ENCODE measurements at places on chromosomes 12 and 14.

DNA sequence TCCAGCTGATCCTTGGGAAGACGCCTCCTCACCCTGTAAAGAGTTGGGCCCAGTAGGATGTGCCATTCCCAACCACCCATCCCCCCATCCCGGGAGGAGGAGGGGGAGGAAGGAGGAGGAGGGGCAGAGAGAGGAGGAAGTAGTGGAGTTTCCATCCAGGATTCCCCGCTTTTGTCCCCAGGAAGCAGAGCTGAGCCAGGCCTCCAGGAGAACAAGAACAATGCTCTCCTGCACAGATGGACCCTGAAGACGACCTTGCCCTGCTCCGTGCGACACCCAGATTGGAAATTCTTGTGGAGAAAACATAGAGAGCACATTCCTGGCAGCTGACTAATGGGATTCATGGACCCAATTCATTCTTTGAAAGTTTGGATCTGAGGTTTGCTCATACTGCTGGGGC lies 132.3 kb upstream of the CRY1 start:
- DNase-seq = no peak

DNA sequence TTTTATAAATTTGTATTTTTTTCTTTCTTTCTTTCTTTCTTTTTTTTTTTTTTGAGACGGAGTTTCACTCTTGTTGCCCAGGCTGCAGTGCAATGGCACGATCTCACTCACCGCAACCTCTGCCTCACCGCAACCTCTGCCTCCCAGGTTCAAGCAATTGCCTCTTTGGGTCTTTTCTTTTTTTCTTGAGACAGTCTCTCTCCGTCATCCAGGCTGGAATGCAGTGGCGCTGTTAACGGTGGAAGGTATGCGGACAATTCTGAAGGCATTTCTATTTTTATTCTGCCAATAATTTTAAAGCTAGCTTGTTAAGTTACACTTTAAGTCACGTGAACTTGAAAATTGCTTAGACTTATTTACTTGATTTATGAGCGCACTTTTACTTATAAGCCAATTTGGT lies 8.8 kb upstream of the PHC1 start:
- DNase-seq = no peak

DNA sequence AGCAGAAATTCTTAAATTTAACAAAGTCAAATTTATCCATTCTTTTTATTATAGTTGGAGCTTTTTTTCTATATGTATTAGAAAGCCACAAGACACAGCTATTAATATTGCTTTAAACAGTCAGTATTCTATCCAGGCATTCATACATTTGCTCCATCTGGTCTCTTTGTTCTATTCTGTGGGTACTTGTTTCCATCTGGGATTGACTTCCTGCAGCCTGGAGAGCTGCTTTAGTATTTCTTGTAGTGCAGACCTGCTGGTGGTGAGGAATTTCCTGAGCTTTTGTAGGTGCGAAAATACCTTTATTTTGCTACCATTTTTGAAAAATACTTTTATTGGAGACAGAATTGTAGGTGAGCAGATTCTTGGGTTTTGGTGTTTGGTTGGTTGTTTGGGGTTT lies 29.0 kb downstream of the CCDC60 start:
- no peak for DNase-seq

GRCh38 chr12:82473111-82473754 lies 114.9 kb downstream of the METTL25 start:
- DNase-seq = no peak

DNA sequence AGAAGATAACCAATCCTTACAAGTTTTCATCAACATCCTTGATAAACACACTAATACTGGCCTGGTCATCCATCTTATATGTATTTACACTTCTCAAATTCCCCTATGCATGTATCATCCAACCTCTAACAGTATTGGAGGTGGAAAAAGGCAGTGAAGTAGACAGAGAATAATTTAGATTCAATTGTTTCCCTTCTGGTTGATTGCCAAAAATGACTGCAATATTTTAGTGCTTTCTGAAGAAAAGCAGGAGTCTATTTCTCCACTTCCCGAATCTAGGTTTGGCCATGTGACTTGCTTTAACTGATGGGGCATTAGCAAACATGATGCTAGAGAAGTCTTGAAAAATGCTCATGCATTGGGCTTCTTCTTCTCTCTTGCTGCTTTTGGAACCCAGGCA lies 78.3 kb upstream of the METAP2 start:
- no peak for DNase-seq

GRCh38 chr12:123055281-123055766 lies 74.8 kb downstream of the ARL6IP4 start:
- no peak for DNase-seq

- DNase-seq = no peak
Measured at GRCh38 chr14:51410897-51411296, 170.8 kb downstream of the TMX1 start.

- DNase-seq = no peak
Measured at GRCh38 chr12:116691205-116691604, 46.7 kb downstream of the SPRING1 start.

GRCh38 chr14:60064491-60065072 lies 27.1 kb upstream of the PCNX4 start:
- no peak for DNase-seq

DNA sequence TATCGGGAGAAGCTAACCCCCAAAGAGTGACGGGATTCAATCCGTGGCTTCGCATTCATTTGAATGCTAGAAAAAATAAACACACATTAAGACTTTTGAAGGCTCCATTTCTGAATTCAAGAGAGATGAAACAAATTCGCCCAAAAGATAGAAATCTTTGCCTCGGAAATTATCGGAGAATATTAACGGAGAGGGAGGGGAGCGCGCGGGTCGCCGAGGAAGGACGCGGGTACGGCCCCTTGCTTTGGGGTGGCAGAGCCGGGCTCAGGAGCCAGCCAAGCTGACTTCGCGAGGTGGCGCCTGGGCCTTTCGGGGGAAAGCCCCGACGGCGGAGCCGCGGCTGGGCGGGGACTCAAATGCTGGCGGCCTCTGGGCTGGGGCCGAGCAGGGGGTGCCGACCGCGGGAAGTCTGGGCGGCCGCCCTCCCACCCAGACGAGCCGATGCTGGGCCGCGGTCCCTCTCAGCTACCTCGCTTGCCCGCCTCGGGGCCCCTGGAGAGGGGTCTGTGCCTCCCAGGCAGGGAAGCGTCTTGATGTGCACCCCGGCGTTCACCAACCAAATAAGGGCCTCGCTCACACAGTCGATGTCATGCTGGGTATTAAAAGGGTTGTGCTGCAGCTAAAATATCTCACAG lies 14.7 kb downstream of the NKX2-1 start:
- no peak for DNase-seq

- DNase-seq = no peak
Measured at GRCh38 chr12:92639017-92639416, 63.8 kb upstream of the PLEKHG7 start.

DNA sequence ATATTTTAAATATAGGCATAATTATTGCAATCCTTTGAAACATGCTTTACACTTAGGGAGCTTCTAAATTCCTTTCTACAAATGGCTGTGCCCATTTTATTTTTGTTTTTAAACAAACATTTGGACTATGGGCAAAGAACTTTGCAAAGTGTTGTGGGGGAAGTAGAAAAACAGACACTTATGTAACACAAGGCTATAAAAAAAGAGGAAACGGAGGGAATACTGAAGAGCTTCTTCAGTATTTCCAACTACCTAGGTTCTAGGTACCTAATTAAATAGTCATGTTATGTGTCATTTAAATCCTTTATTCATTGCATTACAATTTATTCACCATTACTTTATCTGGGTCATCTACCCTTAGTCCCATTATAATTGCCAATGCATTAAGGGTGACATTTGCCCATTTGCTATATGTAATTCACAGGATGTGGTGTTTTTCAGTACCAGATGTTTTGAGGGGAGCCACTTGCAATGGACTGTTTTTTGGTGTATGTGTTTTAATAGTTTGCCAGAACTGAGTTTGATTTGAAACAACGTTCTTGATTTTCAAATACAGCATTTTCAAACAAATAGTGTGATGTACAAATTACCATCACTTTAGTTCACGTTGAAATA lies 1.5 kb upstream of the MSRB3 start:
- no peak for DNase-seq

GRCh38 chr12:34399631-34400410 lies 377.5 kb downstream of the ALG10 start:
- DNase-seq = peak; percentile 3

GRCh38 chr14:67566908-67567307 lies 33.2 kb downstream of the PIGH start:
- no peak for DNase-seq

DNA sequence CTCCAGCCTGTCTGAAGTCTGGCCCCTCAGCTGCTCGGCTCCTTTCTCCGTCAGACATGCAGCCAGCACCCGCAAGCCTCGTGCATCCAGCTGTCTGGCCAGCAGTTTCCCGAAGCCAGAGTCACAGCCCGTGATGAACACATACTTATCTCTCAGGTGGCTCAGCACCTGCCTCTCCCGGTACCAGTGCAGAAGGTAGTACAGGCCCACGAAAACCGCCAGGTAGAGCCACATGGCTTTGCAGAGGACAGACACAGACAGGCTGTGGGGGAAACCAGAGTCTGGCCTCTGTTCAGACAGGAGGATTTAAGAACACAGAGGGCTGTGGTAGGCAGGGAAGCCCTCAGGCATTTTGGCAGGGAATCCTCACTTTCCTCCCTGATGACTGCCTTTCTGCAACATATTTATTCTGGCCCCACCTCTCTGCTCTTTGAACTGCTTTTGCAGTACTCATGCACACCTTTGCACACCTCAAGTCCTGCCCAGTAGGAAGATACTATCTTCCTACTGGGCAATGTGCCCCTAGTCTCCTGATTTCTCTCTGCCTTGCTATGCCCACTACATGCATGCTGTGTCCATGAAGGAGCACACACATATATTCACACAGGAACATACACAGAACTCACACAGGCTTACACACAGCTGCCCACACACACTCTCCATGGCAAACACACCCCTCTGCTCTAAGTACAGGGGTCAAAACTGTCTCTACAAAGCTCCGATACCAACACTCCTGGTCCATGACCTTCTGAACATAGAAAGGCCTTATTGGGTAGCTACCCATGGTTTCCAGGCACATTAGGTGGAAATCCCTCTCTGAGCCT lies at the start of gene RDH16:
Gene RDH16 (minus strand): TSS at position 380 of the 824 bp plus-strand sequence. CDS start 146 bp downstream, at position 234.
- no peak for DNase-seq

DNA sequence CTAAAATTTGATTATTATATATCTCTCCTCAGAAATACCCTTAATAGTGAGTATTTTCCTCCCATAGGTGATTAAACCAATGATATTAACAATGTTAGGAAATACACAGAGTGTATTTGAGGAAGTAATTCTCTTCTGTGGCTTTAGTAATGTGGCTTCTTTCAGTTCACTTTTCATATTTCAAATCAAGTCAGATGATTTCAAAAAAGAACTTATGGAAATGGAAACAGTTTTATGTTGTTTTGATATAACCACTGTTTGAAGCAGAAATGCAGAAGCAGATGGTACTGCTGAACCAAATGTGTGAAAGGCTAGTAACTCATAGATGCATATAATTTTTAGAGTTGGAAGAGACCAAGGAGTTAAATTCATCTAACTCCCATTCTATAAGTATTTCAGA lies 1.9 kb upstream of the GPR33 start:
- no peak for DNase-seq

DNA sequence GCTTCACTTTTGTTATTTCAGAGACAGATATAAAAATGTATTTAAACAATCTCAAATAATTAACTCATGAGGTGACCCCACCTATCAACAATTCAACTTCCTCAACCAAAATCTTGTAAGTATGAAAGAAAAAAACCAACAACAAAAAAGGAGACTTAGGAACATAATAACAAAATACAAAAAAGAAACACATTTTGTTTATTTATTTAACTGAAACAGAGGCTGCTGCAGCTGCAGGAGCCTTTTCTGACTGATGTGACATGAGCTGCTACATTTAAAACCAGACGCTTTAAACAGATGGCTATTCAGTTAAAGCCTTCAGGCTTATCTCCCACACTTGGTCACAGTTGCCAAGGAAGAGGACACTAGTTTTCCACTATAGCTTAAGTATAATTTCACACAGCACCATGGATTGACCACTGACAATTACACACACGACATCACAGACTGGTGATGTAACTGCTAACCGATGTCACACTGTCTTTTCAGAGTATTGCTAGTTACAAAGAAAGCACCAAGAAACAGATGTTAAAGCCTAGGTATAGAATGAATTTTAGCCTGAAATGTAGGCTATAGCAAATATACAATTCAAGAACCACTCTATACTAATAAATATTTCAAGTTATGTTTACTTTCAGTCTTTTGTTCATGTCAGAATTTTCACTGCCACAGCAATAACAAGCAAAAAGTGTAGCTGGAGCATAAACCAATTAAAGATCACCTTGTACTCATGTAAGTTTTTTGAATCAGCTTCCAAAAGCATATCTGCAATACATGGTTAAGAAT lies 113.0 kb downstream of the MED13L start:
- DNase-seq = no peak

DNA sequence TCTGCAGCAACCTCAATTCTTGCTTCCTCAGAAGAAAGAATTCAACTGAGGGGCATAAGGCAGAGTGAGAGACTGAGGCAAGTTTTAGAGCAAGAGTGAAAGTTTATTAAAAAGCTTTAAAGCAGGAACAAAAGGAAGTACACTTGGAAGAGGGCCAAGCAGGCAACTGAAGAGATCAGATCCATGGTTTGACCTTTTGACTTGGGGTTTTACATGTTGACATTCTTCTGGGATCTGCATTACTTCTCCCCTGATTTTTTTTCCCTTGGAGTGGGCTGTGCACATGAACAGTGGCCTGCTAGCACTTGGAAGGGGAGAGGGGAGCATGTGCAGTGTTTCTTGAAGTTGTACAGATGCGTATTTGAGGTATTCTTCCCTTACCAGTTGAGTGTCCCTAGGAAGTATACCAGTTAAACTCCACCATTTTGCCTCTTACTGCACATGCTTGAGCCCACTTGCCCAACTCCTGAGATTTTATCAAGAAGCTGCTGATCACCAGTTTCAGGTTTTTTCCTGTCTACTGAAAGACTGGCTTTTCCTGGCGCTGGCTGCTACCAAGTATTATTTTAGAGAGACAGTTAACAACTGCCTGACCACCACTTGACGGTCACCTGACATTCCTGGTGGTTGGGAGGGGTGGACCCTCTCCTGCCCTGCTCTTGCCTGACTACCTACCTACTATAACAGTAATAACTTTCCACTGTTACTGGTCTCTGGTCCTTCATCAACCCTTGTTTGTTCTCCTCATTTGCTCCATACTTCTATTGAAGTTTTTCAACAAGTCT lies 26.0 kb upstream of the TMTC2 start:
- DNase-seq = no peak

DNA sequence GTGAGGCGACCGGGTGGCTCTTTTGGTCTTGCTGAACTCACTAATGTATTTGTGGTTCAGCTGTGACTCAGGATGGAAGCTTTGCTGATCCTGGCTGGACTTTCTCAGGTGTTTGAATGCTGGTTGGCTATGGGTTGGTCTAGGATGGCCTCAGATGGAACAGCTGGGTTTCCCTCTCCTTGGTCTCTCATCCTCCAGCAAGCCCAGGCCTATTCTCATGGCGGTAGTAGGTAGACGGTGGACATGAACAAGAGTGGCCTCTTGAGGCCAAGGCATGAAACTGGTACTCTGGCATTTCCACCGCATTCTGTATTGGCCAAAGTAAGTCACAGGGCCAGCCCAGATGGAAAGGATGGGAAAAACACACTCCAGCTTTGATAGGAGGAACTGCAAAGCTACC lies 11.8 kb upstream of the POLR3B start:
- no peak for DNase-seq

All from activated CD4-positive, alpha-beta T cell treated with anti-CD3 and anti-CD28 coated beads for 1 hour (primary cell).